ENCODE measurements at places on chromosomes 11 and 22.
A peak's percentile ranks its signal among the peaks of the same experiment; 100 is the strongest.

GRCh38 chr22:19174106-19175025, 4.2 kb downstream of the SLC25A1 start:
- DNase-seq, result peak; percentile 6

- no peak for DNase-seq
These were observed 8.6 kb downstream of the ARAP1 start for GRCh38 chr11:72743321-72744221.

DNA sequence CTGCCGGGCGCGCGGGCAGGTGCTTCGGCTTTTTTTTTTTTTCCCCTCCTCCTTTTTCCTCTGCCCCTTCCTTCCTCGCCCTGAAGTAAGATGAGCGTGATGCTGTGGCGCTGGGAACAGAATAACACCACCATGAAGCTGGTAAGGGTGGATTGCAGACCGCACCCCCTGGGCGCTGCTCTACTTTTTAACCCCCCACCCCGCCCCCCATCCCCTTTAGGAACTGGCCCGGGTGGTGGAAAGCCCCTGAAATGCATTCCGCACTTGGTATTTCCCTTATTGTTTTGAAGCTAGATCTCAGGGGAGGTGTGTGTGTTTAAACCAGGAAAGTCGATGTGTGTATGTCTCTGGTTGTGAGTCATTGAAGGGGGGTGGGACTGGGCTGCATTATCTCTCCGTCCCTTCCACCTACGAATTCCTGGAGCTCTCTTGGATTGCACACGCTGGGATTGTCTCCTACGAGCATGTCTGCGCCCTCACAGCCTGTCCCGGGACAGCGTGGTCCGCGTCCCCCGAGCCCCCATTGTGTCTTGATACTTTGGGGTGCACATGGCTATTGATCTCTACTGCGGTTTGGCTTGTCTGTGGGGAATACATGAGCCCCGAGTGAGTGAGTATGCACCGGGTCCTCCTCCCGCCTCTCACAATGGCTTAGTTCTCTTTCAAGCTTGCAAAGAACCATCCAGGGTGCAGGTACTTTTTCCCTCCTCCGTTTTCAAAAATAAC, 64.9 kb downstream of the NAV2 start:
- DNase-seq, result no peak

GRCh38 chr11:68734111-68734510, 17.2 kb downstream of the TESMIN start:
- DNase-seq, result no peak

GRCh38 chr11:3890014-3890413, 34.5 kb downstream of the STIM1 start:
- no peak for DNase-seq

DNA sequence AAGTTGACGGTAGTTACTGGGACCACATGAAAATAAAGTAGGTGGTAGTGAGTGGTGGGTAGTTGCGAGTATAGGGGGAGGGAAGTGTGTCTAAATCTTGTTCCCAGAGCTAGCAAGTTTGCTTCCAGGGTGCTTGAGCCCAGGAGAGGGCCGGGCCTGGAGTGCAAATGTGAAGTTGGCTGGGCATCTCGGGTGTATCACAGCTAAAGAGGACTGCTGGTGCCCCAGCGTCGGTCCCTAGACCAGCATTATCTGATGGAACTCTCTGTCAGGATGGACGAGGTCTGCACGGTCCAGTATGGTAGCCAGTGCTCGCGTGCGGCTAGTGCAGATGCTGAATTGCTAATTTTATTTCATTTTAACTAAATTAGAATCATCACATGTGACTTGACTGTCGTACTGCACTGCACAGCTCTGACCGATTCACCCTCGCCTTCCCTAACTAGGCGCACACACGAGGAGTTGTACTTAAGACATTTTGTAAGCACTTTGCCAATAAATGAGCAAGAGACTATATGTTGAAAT, 75.4 kb downstream of the ARHGAP8 start:
- DNase-seq, result no peak

- no peak for DNase-seq
These were observed 29.5 kb downstream of the TRIOBP start for GRCh38 chr22:37726241-37726887.

DNA sequence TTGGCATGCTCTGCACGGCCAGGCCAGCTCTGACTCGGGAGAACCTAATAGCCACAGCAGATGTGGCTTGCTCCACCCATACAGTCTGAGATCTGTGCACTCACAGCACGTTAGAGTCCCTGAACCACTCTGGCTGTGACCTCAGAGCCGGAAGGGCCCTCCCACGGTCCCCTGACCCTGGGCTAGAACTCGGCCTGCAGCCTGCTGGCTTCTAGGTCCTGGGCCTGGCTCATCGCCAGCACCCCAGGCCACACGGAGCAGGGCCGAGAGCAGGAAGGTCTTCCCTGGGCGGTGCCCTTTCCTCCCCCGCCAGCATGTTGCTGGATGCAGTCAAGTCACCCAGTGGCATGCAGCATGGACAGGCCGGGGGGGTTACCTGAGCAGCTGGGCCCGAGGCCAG, 35.3 kb upstream of the TTLL12 start:
- no peak for DNase-seq

DNA sequence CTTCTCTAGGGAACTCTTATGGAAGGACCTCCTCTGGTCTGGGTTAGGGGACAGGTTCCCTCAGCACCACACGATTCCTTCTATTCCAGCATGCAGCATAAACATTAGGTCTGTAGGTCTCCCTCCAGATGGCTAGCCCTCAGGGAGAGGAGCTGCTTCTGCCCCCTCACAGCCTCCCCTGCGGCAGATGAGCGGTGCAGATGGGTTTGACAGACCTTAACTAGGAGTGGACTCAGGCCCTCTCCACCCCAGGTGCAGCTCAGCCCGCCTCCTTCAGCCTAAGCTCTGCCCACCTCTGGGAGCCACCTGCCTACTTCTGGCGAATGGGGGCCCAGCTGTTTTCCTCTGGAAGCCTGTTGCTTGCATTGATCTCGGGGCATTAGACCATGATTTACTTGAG, 55.7 kb upstream of the EIF3D start:
- no peak for DNase-seq

DNA sequence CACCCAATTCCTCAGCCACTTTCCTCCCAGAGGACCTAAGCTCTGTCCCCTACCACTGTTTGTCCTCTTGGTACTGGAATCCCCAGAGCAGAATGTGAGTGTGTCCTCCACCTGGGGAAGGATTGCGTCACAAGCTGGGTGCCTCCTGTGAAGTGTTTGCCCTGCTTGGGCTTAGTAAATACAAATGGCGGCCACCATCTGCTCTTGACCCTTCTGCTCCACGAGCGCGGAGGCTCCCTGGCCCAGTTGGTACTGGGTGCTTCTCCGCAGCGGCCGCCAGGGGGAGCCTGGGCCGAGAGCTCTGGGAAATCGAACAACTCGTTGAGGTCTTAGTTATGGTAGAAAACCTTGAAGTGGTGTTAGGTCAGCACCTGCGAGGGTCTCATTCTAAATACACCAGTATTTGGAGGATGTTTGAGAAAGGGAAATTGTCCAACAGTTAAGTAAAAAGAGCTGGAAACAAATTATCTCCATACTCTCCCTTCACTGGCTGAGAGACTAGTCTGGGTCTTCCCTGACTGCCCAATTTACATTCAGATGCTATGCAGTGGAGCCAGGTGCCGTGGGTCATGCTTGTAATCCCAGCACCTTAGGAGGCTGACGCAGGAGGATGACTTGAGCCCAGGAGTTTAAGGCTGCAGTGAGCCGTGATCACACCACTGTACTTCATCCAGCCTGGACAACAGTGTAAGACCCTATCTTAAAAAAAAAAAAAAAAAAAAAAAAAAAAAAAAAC, 74.6 kb upstream of the TEAD1 start:
- DNase-seq, result no peak

GRCh38 chr22:44292521-44292920, 20.2 kb downstream of the SHISAL1 start:
- DNase-seq, result no peak

DNA sequence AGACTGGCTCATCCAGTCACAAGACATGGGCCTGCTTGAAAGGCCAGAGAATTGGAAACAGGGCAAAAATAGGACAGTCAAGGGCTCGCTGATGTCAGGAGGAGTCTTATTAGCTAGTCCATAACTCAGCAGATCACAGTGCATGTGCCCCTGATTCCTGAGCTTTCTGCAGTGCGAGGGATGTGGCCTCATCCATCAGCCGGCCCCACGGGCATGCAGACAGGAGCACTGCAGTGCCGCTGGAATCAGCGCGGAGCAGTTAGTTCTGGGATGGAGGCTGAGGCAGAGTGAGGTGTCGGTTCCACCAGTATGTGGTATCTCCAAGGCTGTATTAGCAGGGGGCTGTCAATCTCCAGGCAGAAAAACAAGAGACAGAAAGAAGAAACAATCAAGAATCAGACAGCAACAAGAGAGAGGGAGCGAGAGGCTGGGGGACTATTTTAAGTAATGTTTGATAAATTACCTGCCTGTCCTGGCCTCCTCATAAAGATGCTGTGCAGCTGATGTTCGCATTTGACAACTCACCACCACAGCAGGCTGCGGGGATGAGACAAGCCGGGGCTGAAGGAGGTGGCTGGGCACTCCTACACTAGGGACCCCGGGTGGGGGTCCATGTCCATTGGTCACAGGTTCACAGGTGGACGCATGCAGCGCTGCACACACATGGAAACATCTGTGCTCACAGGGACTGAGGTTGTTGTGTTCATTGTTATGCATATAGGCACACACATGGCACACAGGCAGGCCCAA, 167.2 kb downstream of the TRIM29 start:
- DNase-seq, result no peak

DNA sequence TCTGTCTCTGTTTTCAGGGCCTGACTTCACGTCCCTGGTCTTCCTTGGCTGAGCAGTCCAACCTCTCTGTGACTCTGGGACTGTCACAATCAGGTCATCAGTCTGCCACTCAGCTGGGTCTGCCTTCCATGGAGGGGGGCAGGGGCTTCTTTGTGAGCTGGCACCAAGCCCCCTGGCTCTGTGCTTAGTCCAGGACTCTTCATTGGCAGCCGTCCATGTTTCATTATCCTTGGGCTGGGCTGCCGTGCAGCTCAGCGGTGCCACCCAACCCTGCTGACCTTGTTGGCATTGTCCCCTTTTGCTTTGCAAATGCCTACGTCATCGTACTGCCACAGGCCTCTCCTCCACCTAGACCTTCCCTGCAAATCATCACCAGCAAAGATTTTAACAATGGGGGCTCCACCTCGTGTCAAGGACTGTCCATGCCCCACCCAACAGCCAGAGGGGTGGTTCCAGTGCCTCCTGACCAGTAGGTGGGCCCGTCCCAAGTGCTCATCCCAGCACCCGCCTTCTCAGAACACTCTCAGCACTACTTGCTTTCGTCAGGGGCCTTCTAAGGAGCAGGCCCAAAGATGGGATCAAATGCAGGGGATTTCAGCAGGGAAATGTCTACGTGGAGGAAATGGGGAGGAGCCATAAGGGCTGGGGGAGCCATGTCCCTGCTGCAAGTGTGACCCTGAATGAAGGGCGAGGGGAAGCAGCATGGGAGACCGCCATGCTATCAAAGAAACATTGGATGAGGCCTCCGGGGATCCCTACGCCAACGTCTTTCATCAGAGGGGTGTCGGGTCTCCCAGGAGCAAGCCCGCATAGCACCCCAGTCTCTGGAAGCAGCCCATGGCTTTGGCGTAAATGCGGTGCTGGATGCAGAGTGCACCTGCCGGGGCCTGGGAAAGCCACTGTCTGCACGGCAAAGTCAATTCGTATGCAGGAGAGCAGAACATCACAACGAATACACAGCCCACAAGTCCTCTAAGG, 18.2 kb downstream of the KRTAP5-6 start:
- DNase-seq, result no peak

- DNase-seq, result no peak
These were observed 6.5 kb downstream of the ARSA start for GRCh38 chr22:50621356-50621880.

- DNase-seq, result no peak
These were observed 163.3 kb downstream of the CRYBB2 start for GRCh38 chr22:25382762-25383161.

DNA sequence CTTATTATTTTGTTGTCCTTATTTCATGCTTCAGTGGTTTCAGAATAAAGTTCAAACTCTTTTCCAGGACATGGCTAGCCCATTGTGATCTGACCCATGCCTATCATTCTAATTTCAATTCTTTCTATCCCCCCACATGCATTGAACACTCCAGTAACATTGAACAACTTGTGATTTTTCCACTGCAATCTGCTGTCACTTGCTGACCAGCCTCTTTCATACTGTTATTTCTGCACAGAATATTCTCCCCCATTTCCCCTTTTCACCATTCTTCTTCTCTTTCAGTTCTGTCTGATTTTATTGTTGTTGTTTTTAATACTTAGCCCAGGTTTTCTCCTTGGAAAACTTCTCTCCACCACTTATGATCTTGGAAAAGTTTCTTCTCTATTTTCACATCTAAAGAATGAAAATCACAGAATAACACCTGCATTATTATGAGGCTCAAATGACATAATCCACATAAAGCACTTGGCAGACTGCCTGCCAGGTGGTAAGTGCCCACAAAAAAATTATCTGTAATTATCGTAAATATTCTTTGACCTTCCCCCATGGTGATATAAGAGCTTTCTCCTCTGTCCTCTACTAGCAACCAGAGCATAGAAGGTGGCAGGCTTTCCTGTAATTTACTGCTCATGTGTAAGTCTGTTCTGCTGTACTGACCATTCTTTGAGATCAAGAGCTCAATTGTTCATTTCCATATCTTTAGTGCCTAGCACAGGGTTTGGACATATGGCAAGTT, 51.9 kb upstream of the EED start:
- DNase-seq, result no peak

DNA sequence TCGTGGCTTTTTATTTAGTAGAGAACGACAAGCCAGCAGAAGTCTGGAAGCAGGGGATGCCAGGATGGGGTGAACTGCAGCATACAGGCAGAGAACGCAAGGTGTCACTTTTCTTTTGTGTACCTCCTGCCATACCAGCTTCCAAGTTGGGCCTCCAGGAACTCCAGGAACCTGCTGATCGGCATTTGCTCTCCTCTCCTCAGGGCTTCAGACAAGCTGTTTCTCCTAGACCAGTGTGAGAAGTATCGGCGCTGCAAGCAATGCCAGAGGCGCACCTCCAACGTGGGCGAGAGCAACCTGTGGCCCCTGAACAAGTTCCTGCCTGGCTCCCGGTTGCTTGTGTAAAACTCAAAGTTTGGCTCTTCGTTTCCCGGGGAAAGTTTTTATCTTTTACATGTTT, 47.7 kb downstream of the CCDC81 start:
- no peak for DNase-seq

DNA sequence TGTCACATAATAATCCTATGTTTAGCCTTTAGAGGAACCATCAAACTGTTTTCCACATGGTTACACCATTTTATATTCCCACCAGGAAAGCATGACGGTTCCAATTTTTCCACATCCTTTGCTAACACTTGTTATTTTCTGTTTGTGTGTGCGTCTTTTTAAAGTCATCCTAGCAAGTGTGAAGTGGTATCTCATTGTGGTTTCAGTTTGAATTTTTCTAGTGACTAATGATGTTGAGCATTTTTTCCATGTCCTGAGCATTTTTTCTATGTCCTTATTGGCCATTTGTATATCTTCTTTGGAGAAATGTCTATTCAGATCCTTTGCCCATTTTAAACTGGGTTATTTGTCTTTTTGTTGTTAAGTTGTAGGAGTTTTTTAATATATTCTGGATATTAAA, 53.7 kb upstream of the DEPDC7 start:
- no peak for DNase-seq

- no peak for DNase-seq
These were observed 1.6 kb downstream of the C1QTNF5 start for GRCh38 chr11:119338965-119339588.
